Right ventricle myocardium superior (tissue), 1 donor: ENCODE measurements at places on chromosomes 3 and 15.
A peak's percentile ranks its signal among the peaks of the same experiment; 100 is the strongest.

GRCh38 chr3:159131376-159131775 is 329.5 kb downstream of the MFSD1 start:
- DNase-seq: no peak

DNA sequence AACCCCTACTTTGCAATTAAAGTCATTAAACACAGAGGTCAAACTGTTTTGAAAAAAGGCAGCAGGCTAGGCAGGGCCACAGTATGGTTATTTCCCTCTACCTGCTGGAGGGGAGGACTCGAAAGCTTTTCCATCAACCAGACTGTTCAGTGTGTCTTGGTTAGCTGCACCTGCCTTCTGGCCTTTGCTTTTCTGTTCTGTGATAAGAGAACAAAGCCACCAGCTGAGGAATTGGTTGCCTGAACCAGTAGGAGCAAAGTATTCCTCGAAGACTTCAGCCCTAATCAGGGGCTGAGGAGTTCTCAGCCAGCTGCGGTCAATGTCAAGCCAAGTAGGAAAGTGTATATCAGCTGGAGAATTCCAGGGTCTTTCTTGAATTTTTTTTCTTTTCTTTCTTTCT is 132.5 kb downstream of the SOX2 start:
- DNase-seq: no peak

GRCh38 chr3:76293856-76294255 is 508.5 kb upstream of the ZNF717 start:
- DNase-seq: no peak

DNA sequence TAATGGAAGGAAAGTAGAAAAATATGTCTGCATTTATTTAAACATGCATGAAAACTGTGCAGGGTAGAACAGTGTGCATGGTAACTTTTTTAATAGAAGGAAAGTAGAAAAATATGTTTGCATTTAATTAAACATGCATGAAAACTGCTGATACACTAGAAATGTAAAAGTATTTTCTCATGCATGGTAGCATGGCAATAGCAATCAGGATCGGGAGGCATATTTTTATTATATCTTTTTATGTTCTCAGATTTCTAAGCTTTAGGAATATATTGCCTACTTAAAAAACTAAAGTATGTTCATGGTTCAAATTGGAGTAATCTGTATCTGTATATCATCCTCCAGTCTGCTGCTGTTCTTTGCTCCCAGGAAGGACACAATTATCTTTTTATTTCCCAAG is 1468.9 kb upstream of the GBE1 start:
- no peak for DNase-seq

GRCh38 chr15:41915255-41915994 is 21.6 kb upstream of the SPTBN5 start:
- DNase-seq: no peak

DNA sequence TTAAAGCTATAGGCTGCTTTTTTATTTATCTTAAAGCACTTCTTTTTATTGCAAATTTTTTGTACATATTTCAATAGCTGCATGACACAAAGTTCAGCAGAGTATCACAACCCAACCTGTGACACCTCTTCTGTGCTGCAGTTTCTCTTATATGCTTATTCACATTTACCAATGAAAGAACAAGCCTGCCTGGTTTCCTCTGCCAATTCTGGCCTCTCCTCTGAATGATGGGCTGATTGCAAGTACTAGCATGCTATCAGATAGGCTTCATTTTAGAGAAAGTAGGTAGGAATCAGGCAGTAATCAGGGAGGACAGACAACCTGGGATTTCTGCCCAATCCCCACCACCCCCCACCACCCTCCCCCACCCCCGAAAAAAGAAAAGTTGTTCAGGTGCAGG is 26.6 kb downstream of the ACKR4 start:
- no peak for DNase-seq

GRCh38 chr15:82272154-82272553 is 9.5 kb downstream of the SAXO2 start:
- no peak for DNase-seq

- peak; percentile 49 for DNase-seq
These were observed 84.6 kb downstream of the MAGI1 start for GRCh38 chr3:65953881-65954733.

- DNase-seq: no peak
These were observed 458.1 kb upstream of the RASGRP1 start for GRCh38 chr15:39022532-39023305.

DNA sequence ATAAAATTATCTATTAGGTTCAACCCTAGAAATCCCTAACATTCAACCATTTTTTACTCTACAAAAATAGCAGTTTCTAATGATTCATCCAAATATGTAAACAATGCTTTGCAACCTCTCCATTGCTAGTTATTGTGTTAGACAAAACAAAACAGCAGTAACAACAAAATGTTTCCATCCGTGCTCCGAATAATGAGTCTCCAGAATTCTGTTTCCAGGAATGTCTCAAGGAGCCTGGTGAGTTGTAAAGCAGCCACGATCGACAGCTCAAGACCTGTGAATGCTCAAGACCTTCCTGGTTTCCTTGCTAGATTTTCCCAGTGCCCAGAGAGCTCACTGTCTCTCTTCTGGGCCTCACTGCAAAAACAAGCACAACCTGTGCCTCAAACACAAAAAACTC is 49.9 kb downstream of the CHRD start:
- no peak for DNase-seq

DNA sequence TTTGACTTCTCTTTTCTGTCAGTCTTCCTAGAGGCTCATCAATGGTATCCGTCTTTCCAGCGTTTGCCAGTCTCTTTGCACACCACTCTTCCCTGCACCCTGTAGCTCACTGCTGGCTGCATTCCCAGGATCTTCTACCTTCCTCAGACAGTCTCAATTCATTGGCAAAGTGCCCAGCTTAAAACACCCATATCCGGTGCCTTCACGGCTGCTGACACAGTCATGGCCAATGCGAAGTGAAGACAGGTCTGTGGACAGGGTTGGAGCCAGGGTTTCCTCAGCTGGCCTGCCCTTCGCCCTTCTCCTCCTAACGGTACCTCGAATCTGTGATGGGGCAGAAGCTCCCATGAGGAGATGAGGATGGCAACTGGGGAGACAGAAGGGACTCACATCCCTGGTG is 36.1 kb downstream of the PTH1R start:
- DNase-seq: peak; percentile 42

GRCh38 chr3:169103951-169104941 is 559.3 kb downstream of the MECOM start:
- DNase-seq: no peak

DNA sequence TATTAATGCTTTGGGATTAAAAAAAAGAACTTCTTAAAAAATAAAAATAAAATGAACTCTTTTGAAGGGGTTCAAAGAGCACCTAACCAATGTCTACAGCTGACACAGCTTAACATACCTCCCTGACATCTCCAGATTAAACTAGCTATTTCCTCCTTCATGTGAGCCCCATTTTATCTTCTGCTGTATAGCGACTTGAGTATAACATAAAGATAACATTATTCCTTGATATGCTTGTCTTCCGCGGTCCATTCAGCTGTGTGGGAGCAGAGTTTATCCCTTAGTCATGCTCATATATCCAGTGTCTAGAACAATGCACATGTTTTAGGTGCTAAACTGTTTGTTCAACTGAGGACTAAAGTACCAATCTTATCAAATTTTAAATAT is 7.8 kb upstream of the CHRM5 start:
- DNase-seq: no peak

GRCh38 chr3:183050706-183051105 is 48.6 kb downstream of the MCCC1 start:
- DNase-seq: no peak

DNA sequence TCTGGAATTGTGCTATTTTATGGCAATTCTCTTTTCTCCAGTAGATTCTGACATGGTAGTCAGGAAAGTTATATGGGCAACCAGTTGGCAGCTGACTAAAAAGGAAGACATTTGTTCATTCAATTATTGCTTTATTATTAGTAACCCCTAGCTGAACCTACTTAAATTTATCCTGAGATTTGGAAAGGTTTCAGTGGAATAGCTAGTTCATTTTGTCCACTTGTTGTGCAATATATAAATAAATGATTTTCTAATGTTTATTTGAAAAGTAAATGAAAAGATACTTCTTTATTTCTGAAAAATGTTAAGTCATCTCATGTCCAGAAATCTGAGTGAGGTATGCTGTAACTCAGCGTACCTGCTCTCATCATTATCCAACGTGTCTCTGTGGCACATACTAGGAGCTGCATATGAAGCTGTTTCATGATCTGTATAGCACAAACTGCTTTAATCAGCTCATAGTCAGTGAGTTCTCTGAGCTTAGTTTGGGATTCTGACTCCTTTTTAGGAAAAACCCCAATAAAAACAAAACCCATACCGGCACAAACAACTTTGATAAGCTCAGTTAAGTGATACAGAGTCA is 35.9 kb downstream of the RARB start:
- DNase-seq: no peak

- no peak for DNase-seq
These were observed 700 bp upstream of the BLM start for GRCh38 chr15:90716317-90716975.
